ACHN (cell line): ENCODE measurements at places on chromosomes 6 and 20.

DNA sequence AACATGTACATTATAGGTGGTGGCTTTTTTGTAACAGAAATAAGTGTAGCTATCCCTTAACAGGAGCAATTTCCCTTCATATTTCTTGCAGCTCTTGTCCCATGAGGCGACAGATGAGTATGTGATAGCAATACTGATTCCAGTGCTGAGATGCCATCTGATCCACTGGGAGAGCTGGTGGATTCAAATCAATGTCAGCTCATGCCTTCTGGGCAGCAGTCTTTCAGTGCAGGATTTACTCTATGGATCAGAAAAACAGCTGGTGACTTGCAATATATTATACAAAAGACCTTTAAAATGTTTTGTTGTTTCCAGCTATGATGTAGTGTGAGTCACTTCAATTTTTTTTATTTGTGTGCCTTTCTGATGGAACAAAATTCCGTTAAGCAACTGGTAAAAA, 259.9 kb upstream of the SASH1 start:
- no peak for DNase-seq

DNA sequence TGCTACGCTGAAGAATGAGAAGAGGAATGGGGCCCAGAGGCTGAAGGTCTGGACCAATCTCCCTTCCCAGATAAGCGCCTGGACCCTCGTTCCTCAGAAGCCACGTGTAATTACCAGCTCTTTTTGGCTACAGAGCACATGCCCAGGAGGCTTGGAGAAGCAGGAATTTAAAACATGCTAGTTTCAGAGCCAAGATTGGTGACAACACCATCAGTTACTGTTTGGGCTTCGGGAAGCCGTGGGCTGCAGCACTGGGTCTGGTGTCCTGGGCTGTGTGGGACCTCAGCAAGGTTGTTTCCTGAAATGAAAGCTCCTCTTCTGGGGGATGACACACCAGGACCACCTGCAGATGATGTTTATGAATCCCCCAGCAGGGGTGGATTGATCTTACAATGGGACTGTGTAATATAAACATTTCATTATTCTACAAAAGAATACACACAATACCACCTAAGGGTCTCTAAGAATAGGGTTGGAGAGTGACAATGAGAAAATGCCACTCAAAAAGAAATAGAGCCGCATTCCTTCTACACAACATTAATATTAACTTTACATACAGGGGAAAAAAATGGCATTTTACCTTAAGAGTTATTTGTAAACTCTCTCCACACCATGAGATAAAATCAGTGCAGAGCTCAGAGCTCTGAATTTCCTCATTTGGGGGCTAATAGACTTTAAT, 207.8 kb upstream of the FOXQ1 start:
- no peak for DNase-seq

DNA sequence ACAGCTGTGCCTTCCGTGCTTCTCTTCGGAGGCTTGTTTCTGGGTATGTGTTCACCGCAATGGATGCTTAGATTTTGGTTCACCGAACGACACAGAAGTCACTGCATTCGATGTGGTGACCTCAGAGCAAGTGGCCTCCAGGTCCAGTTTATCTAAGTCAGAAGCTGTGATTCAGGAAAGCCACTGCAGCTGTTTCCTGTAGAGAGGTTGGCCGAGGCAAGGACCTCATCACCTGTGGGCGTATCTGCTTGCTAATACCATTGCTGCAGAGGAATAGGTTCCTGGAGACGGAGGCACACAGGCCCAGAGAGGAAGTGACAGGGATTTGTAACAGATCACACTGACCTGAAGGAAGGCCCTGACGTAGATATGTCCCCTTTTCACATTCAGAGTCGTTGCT, 82.7 kb downstream of the FARS2 start:
- no peak for DNase-seq

DNA sequence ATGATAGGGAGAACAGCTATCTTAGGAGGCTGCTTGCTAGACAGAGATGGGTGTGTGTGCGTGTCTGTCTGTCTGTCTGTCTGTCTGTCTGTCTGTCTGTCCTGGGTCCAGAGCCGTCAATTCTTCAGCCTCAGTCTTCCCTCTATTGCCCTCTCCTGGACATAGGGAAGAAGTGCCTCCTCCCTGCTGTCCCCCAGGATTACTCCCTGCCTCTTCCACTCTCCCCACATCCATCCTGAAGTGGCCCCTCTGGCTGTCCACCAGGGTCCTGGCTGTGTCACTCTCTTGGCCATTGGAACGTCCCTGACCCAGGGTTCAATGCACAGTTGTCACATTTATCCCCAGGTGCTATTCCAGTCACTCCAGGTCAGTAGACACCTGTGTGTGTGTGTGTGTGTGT, 10.2 kb downstream of the TREML2 start:
- DNase-seq: no peak

DNA sequence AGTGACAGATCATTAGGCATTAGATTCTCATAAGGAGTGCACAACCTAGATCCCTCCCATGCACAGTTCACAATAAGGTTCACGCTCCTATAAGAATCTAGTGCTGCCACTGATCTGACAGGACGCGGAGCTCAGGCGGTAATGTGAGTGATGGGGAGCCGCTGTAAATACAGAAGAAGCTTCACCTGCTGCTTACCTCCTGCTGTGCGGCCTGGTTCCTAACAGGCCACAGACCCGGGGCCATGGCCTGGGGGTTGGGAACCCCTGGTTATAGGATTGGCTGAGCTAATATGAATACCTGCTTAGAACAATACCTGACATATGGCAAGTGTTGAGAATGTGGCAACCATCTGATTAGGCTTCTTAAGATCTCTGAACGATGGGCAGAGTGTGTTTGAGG, 2.4 kb downstream of the PNPLA1 start:
- DNase-seq: no peak
